ENCODE measurements at places on chromosomes 5 and 9.

DNA sequence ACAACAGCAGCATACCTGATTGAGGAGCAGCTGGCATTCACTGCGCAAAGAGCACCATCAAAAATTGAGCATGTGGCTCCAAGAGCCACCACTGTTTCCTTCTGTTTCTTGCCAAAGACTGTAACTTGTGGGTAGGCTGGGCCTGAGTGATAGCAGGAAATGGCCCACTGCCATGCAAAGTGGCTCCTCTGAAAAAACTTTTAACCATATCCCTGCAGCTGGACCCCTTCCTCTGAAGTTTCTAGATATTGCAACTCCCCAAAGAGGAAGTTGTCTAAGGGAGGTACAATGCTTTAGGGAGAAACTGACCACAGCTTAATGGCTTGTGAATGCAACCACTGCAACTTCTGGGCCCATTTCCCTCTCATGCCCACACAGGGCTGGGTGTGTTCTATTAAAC is 355.4 kb upstream of the PDE4D start:
- DNase-seq = no peak

DNA sequence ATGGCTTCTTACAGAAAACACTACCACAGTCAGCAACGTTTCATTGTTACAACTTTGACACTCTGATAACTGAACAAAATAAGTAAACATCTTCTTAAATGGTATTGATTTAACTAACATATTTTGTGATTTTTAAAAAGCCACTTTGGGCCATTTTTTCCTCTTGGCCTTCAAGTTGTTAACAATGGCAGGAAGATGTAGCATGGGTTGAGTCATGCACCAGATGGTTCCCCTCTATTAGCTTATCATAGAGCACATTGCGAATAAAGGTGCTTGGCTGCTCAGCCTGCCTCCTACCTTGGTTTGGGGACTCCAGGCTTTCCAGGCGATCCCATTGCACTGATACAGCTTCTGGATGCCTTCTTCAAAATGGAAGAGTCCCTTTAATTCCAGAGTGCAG is 24.1 kb upstream of the CER1 start:
- no peak for DNase-seq

GRCh38 chr5:133820507-133820906 is 147.9 kb downstream of the C5orf15 start:
- no peak for DNase-seq

DNA sequence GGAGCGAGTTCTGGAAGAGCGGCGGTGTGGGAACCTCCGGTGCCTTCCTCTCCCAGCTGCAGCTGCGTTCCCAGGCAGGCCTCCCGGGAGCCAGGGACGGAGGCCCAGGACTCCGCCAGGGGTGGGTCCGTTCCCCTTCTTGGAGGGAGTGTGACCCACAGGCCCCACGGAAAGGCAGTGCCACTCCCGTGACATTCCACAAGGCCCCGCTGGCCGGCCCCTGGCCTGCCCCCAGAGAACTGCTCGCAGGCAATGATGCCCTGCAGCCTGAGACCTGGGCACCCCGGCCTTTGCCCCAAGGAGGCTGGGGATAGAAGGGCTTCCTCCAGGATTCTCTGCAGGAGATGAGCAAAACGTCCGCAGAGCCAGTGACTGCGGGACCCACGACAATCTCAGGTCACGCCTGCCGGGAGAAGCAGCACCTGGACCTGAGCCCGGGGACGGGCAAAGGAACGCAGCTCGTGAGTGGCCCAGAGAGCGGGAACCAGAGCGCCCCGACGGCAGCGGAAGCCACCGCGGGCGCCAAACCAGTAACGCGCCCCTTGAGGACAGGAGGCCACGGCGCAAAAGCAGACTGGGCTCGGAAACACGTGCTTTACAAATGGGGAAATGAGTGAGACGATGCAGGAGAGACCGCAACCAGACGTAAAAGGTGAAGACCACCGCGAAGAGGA is 9.3 kb downstream of the OBP2B start:
- DNase-seq = no peak

GRCh38 chr5:88836195-88836838 is 46.7 kb downstream of the MEF2C start:
- DNase-seq = no peak

GRCh38 chr9:74940600-74940999 is 12.1 kb downstream of the C9orf40 start:
- DNase-seq = no peak

DNA sequence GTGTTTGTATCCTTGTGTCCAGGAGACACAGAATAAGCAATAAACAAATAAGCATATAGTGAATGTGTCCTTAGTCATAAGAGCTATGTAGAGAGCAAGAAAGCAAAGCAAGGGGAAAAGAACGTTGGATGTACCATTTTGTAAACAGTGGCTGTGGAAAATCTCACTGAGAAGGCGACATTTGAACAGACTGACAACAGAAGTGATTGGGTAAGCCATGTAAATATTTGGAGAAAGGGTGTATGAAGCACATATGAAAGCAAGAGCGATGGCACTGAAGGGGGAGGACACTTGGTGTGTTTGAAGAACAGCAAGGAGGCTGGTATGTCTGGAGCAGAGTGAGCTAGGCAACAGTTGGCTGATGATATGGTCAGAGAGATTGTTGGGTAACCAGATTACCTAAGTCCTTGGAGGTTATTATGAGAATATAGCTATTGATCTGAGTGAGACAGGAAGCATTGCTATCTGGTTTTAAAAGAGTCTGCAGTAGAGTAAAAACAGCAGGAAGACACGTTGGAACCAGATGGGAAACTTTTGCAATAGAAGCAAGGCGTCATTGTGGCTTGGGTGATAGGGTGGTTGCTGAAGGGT is 115.5 kb upstream of the IL7R start:
- DNase-seq = no peak

DNA sequence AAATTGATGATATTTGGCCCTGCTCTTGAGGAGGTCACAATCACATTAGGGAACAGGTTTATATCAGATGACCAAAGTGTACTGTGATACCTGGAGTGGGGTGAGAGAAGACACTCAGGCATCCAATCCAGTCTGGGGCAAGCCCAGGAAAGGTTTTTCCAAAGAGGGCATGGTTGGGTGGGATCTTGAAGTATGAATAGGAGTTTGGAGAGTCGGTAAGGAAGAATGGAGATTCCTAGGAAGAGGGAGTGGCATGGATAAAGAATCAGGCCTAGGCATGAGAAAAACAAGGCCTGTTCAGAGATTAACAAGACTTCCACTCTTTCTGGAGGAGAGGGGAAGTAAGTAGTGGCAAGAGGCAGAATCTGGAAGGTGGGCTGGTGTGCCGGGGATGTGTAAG is 91.1 kb downstream of the MVB12B start:
- DNase-seq = no peak

DNA sequence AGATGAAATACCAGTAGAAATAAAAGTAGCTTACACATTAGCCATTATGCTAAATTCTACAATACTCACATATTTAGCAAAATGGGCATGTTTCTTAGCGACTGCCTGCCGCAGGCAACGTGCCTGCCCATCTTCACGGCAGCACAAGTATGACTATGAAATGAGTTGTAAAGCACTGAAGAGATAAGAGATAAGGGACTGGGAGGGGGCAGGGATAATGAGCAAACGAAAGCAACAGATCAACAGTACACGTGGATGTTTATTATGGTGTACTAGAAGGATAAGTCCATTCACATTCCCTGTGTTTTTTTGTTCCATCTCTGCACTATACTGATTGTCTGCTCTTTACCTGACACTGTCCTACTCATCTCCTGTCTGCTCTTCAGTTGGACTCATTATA is 44.1 kb upstream of the KCNN2 start:
- no peak for DNase-seq

- peak; percentile 71 for DNase-seq
Measured at GRCh38 chr9:112180387-112180881, 5.3 kb upstream of the SUSD1 start.

DNA sequence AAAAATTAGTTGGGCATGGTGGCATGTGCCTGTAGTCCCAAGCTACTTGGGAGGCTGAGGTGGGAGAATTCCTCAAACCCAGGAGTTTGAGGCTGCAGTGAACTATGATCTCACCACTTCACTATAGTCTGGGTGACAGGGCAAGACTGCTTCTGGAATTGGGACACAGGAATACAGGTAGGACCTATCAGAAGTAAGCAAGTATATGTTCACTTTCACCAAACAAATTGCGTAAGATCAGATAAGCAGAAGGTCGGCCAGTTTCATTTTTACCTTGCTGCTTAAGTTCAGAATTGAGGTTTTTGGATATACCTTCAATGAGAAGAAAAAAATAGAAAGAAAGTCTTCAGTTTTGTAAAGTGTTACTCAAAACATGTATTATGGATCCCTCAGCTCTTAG is 171.7 kb downstream of the MAT2B start:
- DNase-seq = no peak

GRCh38 chr5:608429-609370 is 3.4 kb upstream of the CEP72 start:
- no peak for DNase-seq

- no peak for DNase-seq
Measured at GRCh38 chr9:107707428-107707837, 217.9 kb upstream of the KLF4 start.

- DNase-seq = no peak
Measured at GRCh38 chr9:748861-749497, 92.5 kb upstream of the DMRT1 start.

- DNase-seq = no peak
Measured at GRCh38 chr9:92664394-92665152, 5.4 kb downstream of the IPPK start.

GRCh38 chr9:34059281-34059680 is 10.6 kb upstream of the UBAP2 start:
- DNase-seq = no peak
